ENCODE measurements at places on chromosomes 4 and X.

DNA sequence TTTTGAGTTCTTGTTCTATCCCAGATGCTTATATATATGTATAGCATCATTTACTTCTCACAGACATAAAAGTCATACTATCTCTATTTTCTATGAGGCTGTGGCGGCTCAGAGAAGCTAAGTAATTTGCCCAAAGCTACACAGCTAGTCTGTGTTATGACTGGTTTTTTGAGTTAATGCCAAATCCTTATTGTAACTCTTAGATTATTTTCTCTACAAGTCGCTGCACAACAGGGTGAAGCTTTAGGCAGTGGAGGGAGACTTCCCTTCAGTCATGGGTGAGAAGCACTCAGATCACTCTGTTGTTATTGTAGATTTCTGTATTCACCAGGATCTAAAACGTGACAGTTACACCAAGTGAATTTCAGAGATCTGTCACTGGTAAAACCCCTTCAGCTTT, 48.1 kb downstream of the WWC2 start:
- no peak for DNase-seq

- DNase-seq = no peak
Observed at GRCh38 chr4:189912170-189912569, 28.5 kb upstream of the FRG1 start.

DNA sequence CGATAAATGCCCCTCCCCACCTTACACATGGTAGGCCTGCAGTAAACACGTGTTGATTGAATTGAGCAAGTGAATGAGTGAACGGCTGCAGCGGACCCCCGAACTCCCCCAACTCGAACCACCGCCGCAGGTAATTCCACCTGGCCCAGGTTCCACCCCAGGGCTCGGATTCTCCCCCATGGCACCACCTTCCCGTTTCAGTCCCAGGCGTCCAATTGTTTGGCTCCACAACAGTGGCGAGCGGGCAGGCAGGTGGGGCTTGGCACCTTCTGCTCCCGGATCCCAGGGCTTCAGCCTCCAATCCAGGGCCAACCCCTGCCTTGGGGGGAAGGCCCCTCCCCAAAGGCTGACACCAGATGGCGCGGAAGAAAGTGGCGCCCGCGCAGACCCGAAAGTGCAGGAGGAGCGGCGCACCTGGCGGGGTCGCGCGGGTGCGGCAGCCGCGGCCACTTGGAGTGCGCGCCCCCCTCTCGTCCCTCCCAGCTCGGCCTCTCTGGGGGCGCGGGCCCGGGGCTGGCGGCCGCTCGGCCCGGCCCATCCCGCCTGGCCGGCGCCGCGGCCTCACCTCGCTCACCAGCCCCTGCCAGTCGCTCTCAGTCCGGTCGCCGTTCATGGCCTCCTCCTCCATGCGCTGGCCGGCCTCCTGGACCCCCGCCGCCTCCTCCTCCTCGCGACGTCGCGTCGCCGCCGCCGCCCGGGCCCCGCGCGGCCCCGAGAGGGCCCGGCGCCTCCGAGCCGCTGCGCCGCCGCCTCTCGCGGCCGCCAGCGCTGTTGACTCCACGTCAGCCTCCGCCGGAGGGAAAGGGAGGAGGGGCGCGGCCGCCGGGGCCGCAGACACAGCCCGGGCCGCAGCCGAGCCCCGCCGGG, at the start of gene CCDC149:
TSS of gene CCDC149 (minus strand) at position 791 of the 867 bp plus-strand sequence. CDS start at position 613, 178 bp downstream.
- DNase-seq = no peak

- DNase-seq = no peak
Observed at GRCh38 chrX:72304877-72305276, 837 bp downstream of the CITED1 start.

- DNase-seq = no peak
Observed at GRCh38 chr4:62232814-62233213, 1032.7 kb downstream of the ADGRL3 start.

DNA sequence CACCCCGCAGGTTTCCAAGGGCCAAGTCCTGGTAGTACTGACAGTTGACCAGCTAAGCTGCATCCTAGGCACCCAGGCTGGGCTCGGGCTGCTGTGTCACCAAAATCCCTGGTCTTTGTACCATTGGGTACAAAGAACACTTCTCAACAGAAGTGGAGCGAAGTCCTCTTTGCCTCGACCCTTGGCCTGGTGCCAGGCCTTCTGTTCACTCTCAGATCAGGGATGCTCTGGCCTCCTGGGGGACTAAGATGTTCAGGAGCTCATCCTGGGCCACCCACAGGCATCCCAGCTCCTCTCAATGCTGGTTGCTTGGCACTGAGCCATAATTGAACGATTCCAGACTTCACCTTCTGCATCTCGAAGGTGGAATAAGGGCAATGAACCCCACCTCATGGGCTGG, 13.8 kb upstream of the SLC2A9 start:
- no peak for DNase-seq

GRCh38 chrX:140440876-140441275, 64.0 kb downstream of the SOX3 start:
- no peak for DNase-seq

GRCh38 chr4:75099321-75099720, 166.4 kb downstream of the PARM1 start:
- DNase-seq = no peak

DNA sequence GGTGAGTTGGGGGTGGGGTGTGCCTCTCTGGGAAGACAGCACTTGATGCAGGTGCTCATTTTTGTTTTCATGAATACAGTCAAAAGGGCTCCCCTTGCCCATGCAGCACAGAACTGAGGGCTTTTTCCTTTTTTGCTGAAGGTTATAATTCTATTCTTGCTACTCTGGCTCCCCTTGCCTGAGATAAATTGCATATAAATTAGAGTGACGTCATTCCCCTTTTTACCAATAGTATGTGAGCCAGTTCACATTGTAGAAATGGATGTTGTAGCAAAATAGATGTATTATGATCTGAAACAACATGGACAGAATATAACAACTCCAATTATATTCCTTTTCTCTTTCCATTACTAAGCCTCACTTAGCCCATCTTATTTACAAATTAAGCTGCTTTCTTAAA, 28.4 kb downstream of the CXorf58 start:
- DNase-seq = no peak

- no peak for DNase-seq
Observed at GRCh38 chrX:46310815-46311497, 234.3 kb downstream of the ZNF674 start.

DNA sequence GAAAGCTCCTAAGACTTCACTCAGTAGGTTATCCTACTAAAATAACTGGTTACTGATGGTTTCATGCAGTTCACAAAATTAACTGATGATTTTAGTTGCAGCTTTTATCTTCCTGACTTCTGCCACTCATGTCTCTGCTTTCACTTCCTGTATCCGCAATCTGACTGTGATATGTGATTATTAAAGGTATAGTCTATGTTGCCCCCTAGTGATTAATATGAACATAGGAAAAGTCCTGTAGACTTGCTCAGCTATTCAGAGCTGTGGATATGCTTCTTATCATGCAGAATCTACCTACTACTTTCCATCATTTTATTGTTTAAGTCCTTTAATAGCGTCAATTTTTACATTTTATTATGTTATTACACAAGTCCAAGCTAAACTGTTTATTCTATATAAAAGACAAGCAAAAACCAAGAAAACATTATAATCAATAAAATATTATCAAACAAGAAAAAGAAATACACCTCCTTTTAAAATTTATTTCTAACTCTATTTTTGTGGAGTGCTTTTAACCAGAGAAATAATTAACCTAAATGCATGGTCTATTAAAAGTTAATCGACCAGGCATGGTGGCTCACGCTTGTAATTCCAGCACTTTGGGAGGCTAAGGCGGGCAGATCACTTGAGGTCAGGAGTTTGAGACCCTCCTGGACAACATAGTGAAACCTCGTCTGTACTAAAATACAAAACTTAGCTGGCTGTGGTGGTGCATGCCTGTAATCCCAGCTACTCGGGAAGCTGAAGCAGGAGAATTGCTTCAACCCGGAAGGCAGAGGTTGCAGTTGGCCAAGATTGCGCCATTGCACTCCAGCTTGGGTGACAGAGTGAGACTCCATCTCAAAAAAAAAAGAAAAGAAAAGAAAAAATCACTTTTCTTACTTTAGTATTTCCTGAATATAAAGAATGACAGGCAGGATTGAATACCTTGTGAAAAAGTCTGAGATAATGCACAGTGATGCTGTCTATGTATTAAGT, 40.4 kb upstream of the TLR2 start:
- DNase-seq = peak; percentile 74

DNA sequence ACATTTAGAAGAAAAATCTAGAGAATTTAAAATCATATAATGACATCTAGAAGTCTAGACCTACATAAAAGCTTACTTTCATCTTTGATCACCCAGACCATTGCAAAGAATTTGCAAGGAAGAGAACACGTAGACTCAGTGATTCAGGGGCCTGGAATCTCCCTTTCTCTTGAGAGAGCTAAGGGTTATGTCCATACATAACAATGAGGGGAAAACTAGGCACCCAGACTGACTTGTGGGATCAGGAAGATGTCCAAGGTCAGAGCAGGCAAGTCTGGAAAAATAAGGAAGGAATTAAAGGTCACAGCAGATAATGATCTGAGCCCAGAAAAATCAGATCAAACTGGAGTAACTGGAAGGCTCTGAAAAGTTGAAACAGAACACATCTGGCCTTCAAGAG, 198.4 kb upstream of the SFRP2 start:
- DNase-seq = no peak

- no peak for DNase-seq
Observed at GRCh38 chr4:66071911-66072310, 401.6 kb upstream of the EPHA5 start.

GRCh38 chrX:123186801-123187200, 2.7 kb downstream of the GRIA3 start:
- no peak for DNase-seq

DNA sequence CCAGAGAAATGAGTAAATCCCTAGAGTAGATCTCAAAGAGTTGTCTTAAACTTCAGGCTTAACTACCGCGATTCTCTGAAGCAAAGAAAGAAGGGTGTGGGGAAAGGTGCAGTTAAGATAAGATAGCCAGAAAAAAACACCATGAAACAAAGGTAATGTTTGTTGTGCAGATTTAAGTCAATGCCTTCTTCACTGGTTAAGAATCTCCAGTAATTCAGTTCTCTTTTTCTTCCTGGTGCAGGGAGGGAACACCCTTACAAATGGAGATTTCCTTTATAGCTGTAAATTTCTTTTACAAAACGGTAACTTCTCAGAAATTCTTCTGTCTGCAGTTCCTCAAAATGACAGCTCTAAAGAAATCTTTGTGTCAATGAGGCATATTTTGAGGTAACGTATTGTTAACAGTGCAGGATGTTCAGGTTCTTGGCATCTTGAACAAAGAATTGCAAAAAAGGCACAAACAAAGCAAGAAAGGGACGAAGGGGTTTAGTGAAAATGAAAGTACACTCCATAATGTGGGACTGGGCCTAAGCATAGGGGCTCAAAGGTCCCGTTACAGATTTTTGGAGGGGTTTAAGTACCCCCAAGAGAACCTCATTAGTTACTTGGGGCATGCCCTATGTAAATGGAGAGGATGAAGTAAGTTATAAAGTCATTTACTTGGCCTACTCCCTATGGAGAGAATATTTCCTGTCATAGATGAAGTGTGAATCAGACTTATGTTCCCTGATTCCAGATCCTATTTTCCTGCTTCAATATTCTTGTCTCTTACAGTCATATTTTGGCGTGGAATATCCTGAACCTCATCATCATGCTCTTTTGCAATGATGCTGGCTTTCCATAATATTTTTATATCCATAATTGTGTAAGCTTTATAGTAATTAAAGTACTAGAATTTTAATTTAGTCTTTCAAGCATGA, 492.0 kb downstream of the PCDH11X start:
- DNase-seq = no peak

DNA sequence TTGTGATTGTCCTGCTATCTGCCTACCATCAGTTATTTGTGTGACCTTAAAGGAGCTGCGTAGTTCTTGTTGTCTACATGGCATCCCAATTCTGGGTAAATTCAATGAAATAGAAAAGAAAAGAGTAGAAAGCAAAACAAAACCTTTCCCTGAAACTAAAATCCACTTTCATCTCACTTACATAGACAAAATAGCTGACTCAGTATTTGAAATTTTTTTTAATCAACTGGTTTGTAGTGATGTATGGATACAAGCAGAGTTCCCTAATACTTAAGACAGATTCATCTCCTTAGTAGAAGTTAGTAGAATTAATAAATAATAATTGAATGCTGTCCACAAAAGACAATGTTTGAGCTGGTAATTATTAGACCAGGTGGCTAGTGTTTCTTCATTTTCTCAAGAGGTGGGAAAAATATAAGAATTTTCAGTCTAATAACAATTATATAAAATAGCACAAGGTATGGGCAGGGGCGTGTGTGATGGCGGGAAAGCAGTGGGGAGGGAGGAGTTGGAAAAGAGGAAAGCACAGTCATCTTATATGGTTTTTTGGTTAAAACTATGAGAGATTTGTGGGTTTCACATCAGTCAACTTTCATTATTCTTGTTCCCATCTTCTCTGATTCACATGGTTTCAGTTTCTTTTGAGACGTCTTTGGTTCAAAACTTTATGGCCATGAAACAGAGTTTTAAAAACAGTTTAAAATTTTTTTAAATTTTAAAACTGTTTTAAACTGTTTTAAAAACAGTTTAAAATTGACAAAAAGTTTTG, 275.2 kb downstream of the SPRY1 start:
- no peak for DNase-seq

- no peak for DNase-seq
Observed at GRCh38 chrX:39726771-39727170, 371.0 kb downstream of the BCOR start.

- no peak for DNase-seq
Observed at GRCh38 chr4:101018836-101019235, 328.5 kb downstream of the PPP3CA start.

DNA sequence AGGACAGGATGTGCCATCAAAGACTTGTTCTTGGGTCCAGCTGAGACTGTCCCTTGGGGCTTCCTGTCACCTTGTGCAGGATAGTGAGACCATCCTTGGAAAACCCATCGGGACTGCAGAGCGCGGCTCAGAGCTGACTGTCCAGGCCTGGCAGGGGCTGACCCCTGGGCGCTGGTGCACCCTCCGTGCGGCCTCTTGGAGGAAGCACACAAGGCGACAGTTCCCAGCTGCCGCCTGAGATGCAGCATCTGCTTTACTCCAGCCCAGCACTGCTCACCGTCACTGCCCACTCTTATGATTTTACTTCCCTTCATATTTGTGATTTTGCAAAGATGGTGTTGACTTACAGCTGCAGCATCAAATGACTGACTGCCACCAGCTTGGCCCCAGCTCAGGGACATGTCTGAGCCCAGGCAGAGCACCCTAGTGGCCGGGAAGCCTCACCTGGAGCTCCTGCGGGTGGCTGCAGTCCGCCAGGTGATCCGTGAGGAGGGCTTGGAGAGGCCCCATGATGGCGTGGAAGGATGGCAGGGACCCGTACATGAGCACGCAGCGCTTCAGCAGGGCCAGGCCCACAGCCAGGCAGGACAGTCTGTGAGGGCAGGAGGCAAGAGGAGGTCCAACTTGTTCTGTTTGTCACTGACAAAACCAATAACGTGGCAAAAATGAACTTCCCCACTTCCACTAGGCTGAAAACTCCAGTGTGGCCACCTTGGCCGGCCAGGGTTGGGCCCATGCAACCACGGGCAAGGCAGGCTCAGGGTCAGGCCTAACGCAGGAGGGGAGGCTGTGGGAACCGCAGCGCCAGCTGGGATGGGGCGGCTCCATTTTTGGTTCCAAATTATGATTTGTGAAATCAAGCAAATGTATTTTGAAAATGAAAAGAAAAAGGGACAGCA, 21.8 kb downstream of the NOP14 start:
- no peak for DNase-seq

- no peak for DNase-seq
Observed at GRCh38 chr4:173442223-173442932, 43.5 kb upstream of the SCRG1 start.

- DNase-seq = no peak
Observed at GRCh38 chrX:46571423-46572339, 1.9 kb upstream of the CHST7 start.

- DNase-seq = no peak
Observed at GRCh38 chr4:150289198-150289597, 211.0 kb downstream of the DCLK2 start.

Data from natural killer cell (primary cell).